NCI-H1105 (cell line): ENCODE measurements at places on chromosomes 16 and 17.

DNA sequence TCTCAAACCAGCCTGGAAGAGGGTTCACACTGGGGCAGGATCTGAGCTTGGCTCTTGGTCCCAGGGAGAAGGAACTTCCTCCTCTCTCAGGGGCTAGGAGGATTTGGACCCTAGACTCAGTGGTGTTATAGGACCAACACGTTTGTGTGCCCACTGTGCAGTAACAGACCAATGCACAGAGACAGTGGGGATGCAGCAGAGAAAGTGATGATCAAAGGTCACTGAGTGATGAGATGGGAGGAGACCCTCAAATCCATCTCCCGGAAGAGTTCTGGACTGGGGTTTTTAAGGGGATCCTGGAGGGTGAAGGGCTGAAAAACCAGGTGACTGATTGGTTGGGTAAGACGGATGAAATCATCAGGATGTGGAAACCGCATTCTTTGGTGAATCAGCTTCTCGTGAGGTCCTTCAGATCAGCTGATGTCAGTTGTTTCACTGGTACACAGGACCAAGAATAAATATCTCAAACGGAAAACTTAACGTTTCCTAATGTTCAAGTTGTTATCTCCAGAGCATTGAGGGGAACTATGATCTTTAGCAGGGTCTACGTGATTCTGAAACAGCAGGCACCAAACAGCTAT, 3.3 kb upstream of the VAC14 start:
- DNase-seq: no peak

GRCh38 chr16:84569382-84569987, 48.4 kb downstream of the COTL1 start:
- no peak for DNase-seq

DNA sequence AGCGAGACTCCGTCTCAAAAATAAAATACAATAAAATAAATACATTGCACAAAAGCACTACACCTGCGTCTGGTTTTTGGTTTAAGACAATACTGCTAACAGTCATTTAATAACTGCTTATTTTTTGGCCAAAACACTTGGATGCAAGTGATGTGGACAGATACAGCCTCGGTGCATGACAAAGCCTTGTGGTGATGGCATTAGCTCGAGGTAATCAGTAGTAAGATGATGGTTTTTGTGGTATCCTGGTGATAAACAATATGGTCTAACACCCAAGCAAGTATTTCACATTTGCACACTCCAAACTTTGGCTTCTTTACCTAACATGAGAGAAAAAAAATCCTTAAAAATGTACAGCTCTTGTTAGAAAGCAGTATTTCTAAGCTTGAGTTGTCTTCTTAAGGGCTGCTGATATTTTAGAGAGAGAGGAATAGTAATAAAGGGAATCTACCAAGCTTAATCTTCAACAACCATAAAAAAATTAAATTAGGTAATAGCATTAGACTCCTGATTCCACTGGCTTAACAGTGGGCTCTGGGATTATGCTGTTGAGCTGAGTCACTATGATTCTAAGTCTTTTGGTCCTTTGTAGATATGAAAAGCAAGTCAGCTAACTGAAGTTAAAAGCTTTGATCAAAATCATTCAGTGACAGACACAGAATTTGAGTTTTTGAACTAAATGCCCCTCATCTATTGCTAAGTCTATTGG, 111.1 kb downstream of the VPS53 start:
- no peak for DNase-seq

DNA sequence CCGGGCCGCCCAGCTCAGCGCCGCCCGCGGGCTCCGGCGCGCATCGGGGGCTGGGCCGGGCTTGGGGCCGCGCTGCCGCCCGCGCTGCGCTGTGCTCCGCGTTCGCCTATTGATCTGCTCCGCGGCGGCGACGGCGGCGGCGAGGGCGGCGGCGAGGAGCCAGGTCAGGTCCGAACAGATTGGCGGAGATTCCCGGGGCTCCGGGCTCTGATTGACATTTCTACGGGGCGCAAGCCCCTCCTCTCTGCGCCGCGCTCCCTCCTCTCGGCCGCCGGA, 559 bp downstream of the IRX3 start:
- DNase-seq: peak; percentile 79

DNA sequence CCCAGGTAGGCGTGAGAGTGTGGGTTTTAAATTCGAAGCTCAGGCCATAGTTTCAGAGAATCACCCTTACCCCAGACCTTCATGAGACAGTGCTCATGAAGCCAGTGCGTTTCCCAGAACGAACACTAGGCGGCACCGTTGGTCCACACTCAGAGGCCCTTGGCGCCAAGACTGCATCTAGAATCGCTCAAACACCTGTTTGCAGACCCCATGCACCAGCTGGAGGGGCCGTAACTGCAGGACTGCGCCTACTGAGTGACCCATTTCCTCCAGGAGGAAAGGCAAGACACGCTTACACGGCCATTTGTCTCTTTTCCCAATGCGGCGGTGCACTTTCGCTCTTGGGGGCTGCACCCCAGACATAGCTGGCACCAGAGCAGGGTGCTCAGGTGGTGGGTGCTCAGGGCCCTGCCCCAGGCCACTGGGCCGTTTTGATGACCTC, 34.0 kb downstream of the ADGRG5 start:
- peak; percentile 30 for DNase-seq

- DNase-seq: no peak
These were observed at the start of gene ARHGAP23 for GRCh38 chr17:38428112-38428642. Gene ARHGAP23, plus strand, starts transcription at chr17:38428464. Its CDS starts 22 bp downstream, at chr17:38428486.

DNA sequence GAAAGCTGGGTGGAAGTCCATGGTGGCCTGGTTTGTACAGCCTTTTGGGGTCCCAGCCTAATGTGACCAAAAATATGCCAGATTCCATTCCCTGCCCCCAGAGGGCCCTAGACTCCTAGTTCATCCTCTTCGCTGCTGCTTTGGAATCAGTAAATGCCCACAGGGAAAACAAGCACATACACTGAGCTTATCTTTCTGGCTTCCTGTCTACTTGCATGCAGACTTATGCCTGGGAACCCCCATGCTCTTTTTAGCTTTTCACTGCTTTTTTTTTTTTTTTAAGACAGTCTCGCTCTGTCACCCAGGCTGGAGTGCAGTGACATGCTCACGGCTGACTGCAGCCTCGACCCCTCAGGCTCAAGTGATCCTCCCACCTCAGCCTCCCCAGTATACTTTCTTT, 6.2 kb upstream of the CD300LG start:
- DNase-seq: no peak

- DNase-seq: peak; percentile 88
These were observed at the start of gene CRK for GRCh38 chr17:1455797-1456599. Gene CRK, minus strand, starts transcription at chr17:1456232. Its CDS starts 115 bp downstream, at chr17:1456117.

DNA sequence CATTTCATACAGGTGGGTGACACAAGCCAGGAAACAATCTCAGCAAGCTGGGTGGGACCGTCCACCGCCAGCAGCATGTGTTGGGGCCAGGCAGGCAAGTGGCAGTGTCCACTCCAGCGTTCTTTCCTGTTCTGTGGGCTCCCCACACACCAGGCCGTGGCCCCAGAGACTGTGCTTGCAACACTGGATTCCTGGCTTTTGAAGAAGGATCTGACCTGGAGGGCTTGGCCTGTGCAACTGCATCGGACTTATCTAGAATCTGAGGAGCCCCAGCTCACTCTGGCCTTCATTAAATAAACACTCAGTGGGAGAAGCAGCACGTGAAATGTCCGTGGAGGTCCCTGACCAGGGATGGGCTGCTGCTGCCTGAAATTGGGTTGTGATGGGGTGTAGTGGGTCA, 3.2 kb downstream of the KSR1 start:
- no peak for DNase-seq

GRCh38 chr17:56558088-56558487, 35.4 kb upstream of the NOG start:
- no peak for DNase-seq

- DNase-seq: no peak
These were observed 204.8 kb upstream of the CPHXL start for GRCh38 chr16:75931043-75931442.

DNA sequence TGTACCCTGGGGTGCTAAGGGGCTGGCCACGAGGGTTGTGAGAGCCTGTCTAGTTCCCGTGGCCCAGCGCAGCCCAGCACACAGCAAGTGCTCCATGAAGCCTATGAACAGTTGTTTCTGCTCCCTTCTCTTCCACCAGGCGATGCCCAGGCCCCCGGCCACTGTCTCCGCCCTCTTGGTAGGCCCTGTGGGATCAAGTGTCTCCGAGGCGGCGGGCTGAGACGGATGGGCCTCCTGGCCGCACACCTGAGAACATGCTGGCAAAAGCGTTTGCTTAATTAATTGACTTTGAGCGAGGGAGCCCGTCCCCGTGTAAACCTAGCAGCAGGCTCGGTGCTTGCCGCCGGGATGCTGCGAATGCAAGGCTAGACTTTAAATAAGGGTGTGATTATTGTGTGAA, 129.7 kb upstream of the GSE1 start:
- DNase-seq: peak; percentile 27

DNA sequence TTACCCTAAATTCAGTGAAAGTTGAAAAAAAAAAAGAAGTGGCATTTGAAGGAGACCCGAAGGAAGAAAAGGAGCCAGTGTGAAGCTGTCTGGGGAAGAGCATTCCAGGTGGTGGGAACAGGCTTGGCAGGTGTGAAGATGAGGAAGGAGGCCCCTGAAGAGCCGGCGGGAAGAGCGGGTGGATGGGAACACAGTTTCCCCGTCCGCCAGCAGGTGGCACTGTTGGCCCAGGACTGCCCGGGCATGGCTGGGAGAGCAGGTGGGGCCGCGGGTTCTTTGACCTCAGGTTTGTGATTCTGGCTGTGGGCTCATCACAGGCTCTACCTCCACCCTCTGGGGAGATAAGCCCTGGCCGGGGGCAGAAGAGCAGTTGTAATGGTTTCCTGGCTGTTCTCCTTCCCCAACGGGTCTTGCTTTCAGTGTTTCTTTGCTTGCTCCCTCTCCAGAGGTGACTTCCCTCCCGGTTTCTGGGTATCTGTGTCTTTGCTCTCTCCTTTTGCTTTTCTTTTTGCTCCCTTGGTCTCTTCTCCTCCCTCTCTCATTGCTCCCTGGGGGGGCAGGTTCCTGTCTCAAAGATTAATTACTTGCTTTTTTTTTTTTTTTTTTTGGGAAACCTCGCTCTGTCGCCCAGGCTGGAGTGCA, 32.3 kb downstream of the RAP1GAP2 start:
- DNase-seq: peak; percentile 30

- no peak for DNase-seq
These were observed 59.4 kb upstream of the ALOX12 start for GRCh38 chr17:6936370-6937028.

DNA sequence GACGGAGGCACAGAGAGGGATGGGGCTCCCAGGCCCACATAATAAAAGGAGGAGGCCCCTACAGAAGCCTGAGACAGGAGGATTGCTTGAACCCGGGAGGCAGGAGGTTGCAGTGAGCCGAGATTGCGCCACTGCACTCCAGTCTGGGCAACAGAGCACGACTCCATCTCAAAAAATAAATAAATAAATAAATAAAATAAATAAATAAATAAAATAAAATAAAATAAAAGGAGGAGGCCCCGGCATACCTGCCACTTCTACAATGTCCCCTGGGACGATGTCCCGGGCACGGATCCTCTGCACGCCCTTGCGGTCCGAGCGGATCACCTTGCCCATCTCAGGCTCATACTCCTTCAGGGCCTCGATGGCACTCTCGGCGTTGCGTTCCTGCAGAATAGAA, 13.2 kb downstream of the ATP2A3 start:
- no peak for DNase-seq

DNA sequence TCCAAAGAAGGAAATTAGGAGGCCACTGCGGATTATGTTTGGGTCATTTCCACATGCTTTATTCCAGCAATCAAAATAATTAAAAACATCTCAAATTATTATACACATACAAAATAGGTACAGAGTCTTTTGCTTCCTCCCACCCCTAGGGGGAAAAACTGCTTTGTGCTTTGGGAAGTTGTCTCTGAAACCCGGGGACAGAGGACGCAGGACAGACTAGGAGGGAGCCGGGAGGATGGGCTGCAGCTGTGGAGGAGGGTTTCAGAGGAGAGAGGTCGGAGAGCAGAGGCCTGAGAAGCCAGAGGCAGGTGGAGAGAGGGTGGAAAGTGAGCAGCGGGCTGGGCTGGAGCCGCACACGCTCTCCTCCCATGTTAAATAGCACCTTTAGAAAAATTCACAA, 17.4 kb downstream of the COL1A1 start:
- DNase-seq: no peak

- peak; percentile 31 for DNase-seq
These were observed 9.9 kb downstream of the TBX2 start for GRCh38 chr17:61409301-61410112.

- no peak for DNase-seq
These were observed 41.8 kb downstream of the STAT3 start for GRCh38 chr17:42346481-42346880.

DNA sequence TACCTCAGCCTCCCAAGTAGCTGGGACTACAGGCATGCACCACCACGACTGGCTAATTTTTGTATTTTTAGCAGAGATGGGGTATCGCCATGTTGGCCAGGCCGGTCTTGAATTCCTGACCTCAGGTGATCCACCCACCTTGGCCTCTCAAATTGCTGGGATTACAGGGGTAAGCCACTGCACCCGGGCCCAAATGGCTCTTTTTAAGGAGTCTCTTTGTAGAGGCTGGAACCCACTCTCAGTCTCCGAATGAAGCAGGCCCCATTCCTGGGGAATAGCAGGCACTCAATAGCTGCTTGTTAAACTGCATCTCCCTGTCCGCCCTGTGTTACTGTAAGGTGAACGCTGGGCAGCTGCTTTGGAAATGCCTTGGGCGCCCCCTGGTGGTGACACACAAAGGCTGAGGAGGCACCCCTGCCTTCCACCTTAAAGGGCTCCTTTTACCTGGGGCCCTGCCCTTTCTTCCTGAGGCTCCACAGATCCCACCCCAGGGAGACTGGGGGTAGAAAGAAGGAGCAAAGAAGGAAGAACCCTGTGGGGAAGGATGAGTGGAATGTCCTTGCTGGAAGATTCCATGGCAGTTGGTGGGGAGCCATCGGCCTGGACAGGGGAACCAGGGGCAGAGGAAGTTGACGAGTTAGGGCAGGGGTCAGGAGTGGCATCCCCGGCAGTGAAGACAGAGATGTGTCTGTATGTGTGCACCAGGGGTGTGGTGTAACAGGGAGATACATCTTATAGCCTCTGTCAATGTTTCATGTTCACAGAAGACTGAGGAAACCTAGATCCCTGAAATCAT, 6.1 kb upstream of the SP2 start:
- peak; percentile 64 for DNase-seq

GRCh38 chr17:81821603-81822311, 11.3 kb downstream of the MCRIP1 start:
- DNase-seq: no peak

DNA sequence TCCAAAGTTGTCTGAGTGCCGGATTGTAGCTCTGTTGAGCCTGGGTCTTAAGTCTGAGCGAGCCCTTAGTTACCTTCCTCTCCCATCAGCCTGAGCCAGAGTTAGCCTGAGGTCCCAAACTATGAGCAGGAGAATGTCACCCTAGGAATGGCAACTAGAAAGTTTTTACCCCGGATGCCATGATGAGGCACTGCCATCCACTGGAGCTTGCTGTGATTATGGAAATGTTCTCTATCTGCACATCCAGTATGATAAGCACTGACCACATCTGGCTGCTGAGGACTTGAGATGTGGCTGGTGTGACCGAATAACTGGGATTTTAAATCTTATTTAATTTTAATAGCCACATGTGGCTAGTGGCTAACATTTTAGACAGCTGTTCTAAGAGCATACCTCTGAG, 550.0 kb downstream of the CDH13 start:
- DNase-seq: no peak
